ENCODE measurements at places on chromosomes 11 and 22.

GRCh38 chr22:36021606-36022153 lies 6.9 kb downstream of the RBFOX2 start:
- peak overlapping the region; percentile 53 for H3K27ac ChIP-seq
- no peak overlapping the region for H3K4me3 ChIP-seq
- peaks cover 18% of the 10 kb centered on the region for H3K4me1 ChIP-seq

- DNase-seq = peak; percentile 83
- no peak overlapping the region for H3K4me3 ChIP-seq
- peaks cover 24% of the 10 kb centered on the region for H3K4me1 ChIP-seq
- no peak overlapping the region for H3K27ac ChIP-seq
Measured at GRCh38 chr11:2933375-2934020, 4.3 kb upstream of the PHLDA2 start.

DNA sequence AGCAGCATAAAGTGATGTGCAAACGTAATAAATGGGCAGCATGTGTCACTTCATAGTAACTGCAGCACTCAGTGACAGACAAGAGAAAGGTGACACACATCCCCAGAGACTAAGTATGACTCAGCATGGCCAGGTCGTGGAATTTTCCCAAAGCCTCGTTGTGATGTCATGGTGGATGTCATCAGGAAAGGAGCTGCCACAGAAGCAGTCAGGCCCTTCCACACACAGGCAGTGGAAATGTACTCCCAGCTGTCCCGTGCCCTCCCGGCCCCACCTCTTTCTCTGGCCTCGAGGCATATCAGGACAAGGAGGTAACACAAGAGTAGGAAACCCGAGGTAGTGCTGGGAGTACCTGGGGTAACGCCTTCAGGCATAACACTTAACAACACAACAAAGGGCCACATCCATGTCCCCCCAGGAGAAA lies 8.1 kb downstream of the PC start:
- DNase-seq = peak; percentile 74
- H3K4me3 ChIP-seq = no peak overlapping the region
- H3K4me1 ChIP-seq = peaks cover 4% of the 10 kb centered on the region
- H3K27me3 ChIP-seq = no peaks in the 10 kb centered on the region

GRCh38 chr11:120335556-120335907 lies 681 bp upstream of the ARHGEF12 start:
- H3K27ac ChIP-seq = no peak overlapping the region
- H3K4me1 ChIP-seq = peaks cover 29% of the 10 kb centered on the region
- peak overlapping the region; percentile 52 for H3K4me3 ChIP-seq
- DNase-seq = no peak
- peaks cover 38% of the 10 kb centered on the region for H3K27me3 ChIP-seq
- H3K36me3 ChIP-seq = peaks cover 7% of the 10 kb centered on the region

GRCh38 chr11:27696115-27696514 lies 4.1 kb downstream of the BDNF start:
- H3K27me3 ChIP-seq = peaks cover 44% of the 10 kb centered on the region
- H3K36me3 ChIP-seq = no peaks in the 10 kb centered on the region
- DNase-seq = no peak
- no peak overlapping the region for H3K4me3 ChIP-seq
- peaks cover 21% of the 10 kb centered on the region for H3K4me1 ChIP-seq

GRCh38 chr11:72353861-72354260 lies 80.5 kb downstream of the CLPB start:
- no peak for DNase-seq
- H3K27ac ChIP-seq = no peak overlapping the region
- no peak overlapping the region for H3K4me3 ChIP-seq
- no peaks in the 10 kb centered on the region for H3K27me3 ChIP-seq

DNA sequence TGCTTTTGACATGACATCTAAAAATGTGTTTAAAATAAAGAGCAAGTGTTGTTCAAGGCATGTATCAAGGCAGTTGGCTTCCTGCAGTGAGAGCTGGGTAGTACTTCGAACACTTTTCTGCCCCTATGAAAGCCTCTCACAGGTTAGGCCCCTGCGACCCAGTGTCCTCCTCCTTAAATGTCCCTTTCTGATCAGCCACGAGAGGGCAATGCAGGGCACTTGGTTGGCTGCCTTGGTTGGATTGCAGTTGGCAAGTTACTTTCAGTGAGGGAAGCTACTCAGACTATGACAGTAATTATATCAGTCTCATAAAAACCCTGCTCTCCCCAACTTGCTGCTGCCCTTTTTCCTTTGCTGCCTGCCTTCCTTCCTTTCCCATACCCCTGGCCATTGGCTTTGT lies 743.8 kb downstream of the NTM start:
- no peaks in the 10 kb centered on the region for H3K27me3 ChIP-seq
- H3K36me3 ChIP-seq = no peaks in the 10 kb centered on the region
- peak; percentile 12 for DNase-seq
- no peak overlapping the region for H3K4me3 ChIP-seq
- H3K4me1 ChIP-seq = no peaks in the 10 kb centered on the region
- no peak overlapping the region for H3K27ac ChIP-seq

DNA sequence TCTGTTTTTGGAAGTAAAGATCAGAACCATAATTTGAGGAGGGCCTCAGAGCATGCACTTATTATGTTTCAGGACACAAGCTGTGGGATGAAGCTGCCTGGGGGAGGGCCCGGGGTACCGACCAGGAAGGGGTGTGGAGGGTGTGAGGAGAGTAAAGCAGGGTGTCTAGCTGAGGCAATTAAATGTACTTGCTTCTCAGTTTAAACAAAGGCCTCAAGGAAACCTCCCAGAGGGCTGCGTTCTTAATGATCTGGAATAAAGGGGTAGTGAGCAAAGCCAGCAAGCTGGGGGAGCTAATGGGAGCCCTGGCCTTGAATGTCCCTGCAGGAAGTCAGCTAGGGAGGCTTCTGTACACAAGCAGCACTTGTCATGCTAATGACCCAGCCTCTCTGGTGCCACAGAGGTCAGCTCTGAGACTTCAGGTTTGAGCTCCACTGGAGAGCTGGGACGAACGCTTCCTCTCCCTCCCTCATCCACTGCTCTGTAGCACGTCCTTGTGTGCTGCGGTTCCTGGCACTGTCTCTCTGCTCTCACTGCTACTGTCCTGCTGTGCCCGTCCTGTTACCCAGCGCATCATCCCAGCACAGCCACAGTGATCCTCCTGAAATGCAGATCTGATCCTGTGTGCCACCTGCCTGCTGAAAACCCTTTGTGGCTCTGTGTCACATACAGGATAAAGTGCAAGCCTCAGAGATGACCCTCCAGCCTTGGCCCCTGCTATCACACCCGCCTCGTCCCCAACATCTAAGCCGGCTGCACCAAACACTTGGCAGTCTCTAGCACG lies 159.7 kb downstream of the DBX1 start:
- DNase-seq = no peak
- no peaks in the 10 kb centered on the region for H3K36me3 ChIP-seq
- H3K27ac ChIP-seq = no peak overlapping the region
- no peaks in the 10 kb centered on the region for H3K4me1 ChIP-seq
- H3K4me3 ChIP-seq = no peak overlapping the region
- peaks cover 2% of the 10 kb centered on the region for H3K27me3 ChIP-seq

GRCh38 chr11:63874511-63874910 lies 35.6 kb downstream of the MARK2 start:
- no peaks in the 10 kb centered on the region for H3K27me3 ChIP-seq
- H3K4me1 ChIP-seq = peaks cover 65% of the 10 kb centered on the region
- DNase-seq = no peak
- H3K27ac ChIP-seq = no peak overlapping the region
- peaks cover 5% of the 10 kb centered on the region for H3K36me3 ChIP-seq

DNA sequence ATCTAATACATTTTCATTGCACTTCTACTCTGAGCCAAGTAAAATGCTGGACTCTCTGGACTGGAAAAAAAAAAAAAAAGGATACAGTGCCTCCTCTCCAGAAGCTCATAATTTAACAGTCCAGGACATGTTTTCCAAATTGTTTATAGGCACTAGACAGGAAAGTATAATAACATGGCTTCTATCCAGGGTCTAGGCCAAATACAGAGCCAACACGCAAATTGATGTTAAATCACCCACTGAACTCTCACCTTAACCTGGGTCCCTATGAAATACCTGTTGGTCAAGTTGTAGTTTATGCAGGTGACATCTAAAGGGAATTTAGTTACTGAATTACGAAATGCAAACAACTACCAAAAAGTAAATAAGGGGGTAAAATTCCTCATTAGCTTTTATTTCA lies 428.7 kb upstream of the LUZP2 start:
- H3K4me1 ChIP-seq = no peaks in the 10 kb centered on the region
- H3K4me3 ChIP-seq = no peak overlapping the region
- no peak for DNase-seq
- no peaks in the 10 kb centered on the region for H3K27me3 ChIP-seq
- no peak overlapping the region for H3K27ac ChIP-seq
- no peaks in the 10 kb centered on the region for H3K36me3 ChIP-seq

DNA sequence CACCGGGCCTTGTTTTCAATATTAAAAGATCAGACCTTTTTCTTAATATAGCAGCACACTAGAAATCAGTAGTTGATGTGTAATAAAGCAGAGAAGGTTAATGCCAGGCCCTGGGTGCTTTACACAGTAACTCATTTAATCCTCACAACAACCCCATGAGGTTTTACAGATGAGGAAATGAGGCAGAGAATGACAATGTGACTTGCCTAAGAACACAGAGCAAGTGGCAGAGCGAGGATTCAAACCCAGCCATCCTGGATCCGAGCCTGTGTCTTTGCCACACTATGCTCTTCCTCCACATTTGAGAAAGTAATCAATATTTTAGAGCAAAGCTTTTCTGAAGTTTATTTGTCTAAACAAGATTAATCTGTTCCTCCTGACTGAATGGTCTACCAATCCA lies 7.2 kb downstream of the JAML start:
- H3K4me3 ChIP-seq = peak overlapping the region; percentile 81
- peaks cover 96% of the 10 kb centered on the region for H3K4me1 ChIP-seq
- peaks cover 57% of the 10 kb centered on the region for H3K36me3 ChIP-seq
- peak; percentile 70 for DNase-seq

DNA sequence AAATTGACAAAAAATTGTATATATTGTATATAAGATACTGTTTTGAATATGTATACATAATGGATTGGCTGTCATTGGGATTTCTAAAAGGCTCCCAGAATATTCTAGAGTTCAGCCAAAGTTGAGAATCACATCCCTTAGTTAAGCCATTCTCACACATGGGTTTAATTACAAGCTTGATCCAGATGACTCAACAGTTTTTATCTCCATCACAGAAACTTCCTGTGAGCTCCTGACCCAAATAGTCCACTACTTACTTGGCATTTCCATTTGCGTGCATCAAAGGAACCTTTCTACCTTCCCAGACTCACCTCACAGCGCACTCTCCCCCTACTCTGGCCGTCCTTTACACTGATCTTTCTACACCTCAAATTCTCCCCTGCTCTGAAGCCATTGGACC lies 184.8 kb upstream of the ARHGAP20 start:
- H3K36me3 ChIP-seq = no peaks in the 10 kb centered on the region
- H3K4me3 ChIP-seq = no peak overlapping the region
- no peaks in the 10 kb centered on the region for H3K4me1 ChIP-seq
- DNase-seq = no peak
- H3K27ac ChIP-seq = no peak overlapping the region

GRCh38 chr11:121892131-121892681 lies 223.8 kb downstream of the BLID start:
- no peaks in the 10 kb centered on the region for H3K4me1 ChIP-seq
- H3K27me3 ChIP-seq = no peaks in the 10 kb centered on the region
- no peak overlapping the region for H3K4me3 ChIP-seq
- no peaks in the 10 kb centered on the region for H3K36me3 ChIP-seq
- H3K27ac ChIP-seq = no peak overlapping the region

- no peak for DNase-seq
- no peaks in the 10 kb centered on the region for H3K36me3 ChIP-seq
- no peaks in the 10 kb centered on the region for H3K4me1 ChIP-seq
- no peak overlapping the region for H3K27ac ChIP-seq
Measured at GRCh38 chr11:2107521-2107920, 31.7 kb downstream of the IGF2 start.

DNA sequence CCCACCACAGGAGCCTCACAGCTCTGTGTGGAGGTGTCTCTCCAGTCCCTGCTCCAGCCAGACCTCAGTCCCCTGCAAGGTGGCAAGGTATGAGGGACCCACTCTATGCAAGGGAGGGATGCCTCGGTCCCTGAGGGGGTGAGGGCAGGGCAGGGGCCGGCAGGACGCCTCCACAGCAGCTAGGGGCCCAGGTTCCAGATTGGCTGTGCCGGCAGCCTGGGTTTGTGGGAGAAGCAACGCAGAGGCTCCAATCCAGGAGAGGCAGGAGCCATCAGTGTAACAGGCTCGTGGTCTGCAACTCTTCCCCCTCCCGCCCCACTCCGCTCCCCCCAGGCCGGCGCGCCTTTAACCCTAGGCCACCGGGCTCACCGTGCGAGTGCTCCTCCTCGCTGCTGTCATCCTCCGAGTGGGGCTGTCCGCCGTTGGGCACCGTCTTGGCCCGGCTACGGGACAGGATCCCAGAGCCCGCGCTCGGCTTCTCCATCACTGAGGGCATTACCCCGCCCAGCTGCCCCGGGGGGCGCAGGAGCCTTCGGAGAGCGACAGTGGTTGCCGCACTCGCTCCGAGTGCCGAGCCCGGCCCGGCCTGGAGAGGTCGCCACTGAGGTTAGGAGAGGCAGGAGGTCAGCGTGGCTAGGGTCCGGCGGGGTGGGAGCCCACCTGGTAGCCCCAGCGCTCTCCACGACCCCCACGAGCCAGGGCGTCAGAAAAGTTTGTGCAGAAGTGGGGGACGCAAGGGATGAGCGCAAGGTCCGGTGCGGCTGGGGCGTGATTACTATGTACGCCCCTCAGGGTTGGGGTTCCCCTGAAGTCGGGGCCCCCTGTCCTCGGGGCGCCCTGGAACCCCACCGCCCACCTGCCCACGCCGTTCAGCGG lies 765 bp downstream of the RCOR2 start:
- DNase-seq = peak; percentile 56
- H3K4me1 ChIP-seq = peaks cover 16% of the 10 kb centered on the region
- no peak overlapping the region for H3K27ac ChIP-seq
- H3K4me3 ChIP-seq = peak overlapping the region; percentile 76
- H3K36me3 ChIP-seq = no peaks in the 10 kb centered on the region
